ENCODE measurements at places on chromosomes 3 and 15.

GRCh38 chr3:178434206-178434805, 101.9 kb upstream of the KCNMB2 start:
- no peak for DNase-seq

- DNase-seq: no peak
Measured at GRCh38 chr3:18121020-18121419, 304.1 kb downstream of the SATB1 start.

DNA sequence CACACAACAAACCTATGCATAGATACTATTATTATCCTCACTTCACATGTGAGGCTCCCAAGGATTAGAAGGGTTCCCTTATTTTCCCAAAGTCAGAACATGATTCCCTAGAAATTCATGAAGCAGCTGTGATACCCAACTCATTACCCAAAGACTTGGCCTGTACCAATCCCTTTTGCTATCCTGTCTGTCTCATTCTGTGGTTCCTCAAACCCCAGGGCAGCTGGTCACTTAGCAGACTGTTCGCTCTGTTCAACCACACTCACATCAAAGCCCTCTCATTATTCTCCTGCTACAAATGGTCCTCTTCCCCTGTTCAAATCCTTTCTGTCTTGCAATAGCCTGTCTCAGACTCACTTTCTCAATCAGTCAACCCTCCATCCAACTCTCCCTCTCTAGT, 154.3 kb upstream of the TRIM42 start:
- no peak for DNase-seq

- DNase-seq: no peak
Measured at GRCh38 chr3:15812183-15812582, 14.4 kb upstream of the ANKRD28 start.

- no peak for DNase-seq
Measured at GRCh38 chr15:25771338-25771706, 91.8 kb downstream of the ATP10A start.

GRCh38 chr15:68328443-68328842, 50.9 kb downstream of the FEM1B start:
- DNase-seq: no peak

DNA sequence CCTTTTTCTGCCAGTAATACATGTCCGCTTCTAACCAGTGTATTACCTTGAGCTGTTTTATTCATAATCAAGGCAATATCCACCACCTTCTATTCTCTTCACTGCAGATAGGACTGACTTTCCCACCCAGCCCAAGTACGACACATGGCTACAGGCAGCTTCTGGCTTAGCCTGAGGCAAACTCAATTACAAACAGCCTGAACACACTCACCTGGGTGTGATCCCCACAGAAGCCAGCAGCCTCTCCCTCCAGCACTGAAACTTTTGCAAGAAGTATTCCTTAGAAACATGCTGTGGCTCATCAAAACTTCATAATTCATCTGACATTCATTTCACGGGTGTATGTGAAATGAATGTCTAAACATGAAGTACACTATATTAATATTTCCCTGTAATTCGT, 13.5 kb upstream of the KCNMB3 start:
- no peak for DNase-seq

- DNase-seq: no peak
Measured at GRCh38 chr3:377158-377561, 180.6 kb downstream of the CHL1 start.

- no peak for DNase-seq
Measured at GRCh38 chr3:193396451-193397244, 18.1 kb upstream of the ATP13A5 start.

DNA sequence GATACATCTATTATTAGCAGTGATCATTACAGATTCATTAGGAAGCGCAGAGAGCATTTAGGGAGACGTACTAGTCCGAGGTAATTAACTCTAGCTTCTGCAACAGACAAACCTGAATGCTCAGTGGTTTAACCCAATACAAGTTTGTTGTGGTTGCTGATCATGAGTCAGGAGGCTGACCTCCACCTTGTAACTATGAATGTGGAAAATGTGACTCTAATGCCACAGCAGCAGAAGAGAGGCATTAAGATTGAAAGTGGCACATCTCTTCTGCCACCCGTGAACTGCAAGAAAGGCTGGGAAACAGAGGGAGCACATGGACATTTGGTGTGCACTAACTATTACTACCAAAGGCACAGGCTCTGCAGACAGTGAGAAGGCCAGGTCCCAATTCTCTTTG, 71.2 kb upstream of the C3orf80 start:
- no peak for DNase-seq

DNA sequence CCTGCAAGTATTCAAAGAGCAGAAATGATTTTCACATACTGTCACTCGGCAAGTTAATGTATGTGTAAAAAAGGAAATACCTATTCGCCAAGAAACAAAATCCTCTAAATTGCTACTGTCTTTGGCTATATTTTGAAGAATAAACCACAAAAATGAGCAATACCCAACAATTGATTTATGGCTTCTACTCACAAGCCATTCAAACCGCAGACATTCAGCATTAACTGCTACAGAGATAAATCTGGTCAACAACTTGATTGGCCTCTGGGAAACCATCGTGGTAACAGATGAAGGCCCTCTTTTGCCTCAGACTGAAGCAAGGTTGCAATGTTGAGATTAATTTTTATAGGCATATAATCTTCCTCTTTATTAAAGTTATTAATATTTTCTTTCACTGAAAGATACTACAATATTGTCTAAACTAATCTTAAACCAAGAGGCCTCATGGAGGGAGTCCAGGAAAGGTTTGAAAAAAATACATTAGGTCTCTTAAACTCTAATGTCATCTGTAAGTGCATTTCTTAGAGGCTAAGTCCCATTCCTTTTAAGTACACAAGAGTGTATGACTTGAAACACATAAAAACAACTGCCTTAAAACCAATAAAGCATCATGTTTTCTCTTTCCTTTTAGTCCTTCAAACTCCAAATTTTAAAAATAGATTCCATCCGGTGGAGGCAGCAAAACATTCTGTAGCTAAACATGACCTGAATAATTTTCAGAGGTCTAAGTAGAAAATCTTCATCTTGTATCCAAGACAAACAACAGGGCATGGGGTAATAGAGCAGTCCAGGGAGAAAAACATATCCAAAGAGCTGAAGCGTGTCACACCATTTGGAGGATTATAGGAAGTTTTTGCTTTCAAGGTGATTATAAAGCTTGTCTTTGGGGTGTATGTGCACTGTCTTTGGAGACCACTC, 162.4 kb upstream of the TGFBR2 start:
- DNase-seq: no peak

DNA sequence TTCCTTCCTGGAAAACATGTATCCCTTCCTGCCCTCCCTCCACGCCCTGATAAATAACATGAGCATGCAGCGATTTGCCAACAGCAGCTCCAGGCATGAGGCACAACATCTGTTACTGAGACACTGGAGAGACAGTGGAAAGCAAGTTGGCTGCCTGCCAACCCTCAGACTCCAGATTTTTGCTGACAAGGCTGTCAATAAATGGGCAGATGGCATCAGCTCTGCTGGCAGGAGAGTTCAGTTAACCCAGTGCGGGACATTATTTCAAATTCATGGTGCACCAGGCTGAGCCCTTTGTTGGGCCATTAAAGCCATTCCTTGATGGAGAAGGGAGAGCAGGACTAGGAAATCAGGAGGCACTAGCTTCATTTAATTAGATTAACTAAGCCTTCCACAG, 293.3 kb downstream of the MEX3B start:
- peak; percentile 36 for DNase-seq

DNA sequence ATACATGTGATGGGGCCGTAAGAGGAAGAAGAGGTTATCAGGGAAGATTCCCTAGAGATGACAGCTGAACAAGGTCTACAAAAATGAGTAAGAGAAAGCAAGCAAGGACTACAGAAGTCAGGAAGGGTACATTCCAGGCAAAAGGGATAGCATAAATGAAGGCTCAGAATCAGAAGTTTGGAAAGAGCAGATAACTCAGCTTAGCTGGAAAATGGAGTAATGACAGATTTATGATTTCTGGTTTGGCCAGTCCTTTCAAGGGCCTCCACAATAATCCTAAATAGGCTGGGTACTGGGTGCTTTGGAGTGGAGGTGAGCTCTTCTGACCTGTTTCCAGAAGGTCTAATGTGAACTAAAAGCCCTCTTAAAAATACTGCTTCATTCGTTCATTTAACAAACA, 110.7 kb downstream of the MYO5A start:
- DNase-seq: no peak

- DNase-seq: no peak
Measured at GRCh38 chr3:65376426-65376825, 662.3 kb downstream of the MAGI1 start.

GRCh38 chr15:62071711-62072308, 5.0 kb downstream of the C2CD4A start:
- DNase-seq: no peak

GRCh38 chr3:54756330-54756731, 171.5 kb downstream of the LRTM1 start:
- no peak for DNase-seq

DNA sequence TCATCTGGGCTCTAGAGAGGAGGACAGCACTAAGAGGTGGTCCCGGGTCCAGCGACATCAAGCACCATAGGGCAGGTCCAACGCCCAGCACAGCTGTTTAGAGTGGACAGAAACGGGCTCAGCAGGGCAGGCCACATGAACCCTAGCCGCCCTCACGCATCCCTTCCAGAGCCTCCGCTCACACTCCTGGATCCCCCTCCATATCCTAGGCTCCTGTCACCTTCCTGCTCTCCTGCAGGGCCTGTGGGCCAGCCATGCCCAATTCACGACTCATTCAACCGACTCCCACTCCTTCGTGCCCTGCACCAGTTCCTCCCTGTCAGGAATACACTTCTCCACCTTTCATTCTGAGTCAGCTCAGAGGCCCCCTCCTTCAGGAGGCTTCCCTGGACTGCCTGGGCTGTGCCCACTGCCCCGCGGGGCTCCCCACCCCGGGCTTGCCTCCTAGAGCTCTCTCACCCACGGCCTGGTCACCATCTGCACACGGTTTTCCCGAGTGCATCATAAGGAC, 90.2 kb downstream of the LINGO1 start:
- DNase-seq: no peak

GRCh38 chr3:140570602-140571001, 107.3 kb upstream of the TRIM42 start:
- DNase-seq: no peak

DNA sequence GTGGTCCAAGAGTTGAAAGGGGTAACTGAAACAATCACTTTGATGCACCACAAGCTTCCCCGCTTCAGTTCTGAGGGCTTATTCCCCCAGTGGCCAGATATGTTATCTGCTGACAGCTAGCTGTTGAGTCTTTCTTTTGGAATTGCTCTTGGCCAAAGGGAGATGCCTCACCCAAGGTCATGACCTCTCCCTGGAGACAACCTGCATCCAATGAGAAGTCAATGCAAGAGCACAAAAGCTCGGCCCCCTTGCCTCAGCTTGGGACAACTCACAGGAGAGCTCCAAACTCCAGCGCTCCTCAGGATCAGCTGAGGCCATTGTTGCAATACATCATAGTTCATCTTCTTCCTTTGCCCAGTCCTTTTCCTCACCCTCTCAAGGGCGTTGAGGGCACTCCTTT, 31.0 kb upstream of the THBS1 start:
- DNase-seq: peak; percentile 5

DNA sequence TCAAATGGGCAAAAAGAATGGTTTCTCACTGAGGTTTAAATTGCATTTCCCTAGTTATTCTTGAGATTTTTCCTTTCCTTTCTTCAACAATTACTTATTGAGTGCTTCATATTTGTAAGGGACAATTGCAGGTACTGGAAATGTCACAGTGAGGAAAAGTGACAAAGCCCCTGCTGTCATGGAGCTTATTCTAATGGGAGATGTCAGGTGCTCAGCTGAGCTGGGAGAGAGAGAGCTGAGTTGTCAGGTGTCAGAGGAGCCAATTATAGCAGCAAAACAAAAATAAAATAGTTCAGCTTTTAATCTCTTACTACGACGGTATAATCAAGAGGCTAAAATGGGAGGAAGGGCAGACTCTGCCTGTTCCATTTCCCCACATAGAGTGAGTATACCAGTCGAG, 42.0 kb downstream of the CD86 start:
- DNase-seq: no peak

- no peak for DNase-seq
Measured at GRCh38 chr3:28012830-28013229, 228.6 kb upstream of the CMC1 start.

DNA sequence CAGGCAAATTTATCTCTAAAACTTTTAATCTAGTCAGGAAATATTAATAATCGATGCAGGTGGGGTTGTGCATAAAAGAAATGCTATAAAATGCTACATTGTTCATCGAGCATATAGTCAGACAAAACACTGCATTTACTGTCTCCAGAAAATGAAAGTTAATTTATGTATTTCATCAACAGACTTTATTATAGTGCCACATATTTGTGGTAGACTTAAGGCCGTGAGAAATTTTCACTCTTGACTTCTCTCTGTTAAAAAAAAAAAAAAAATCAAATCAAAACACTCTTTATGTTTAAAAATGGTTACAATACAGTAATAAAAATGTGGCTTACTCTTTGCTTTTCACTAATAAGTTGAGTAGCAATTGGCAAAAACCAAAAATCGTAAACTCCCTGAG, 67.4 kb downstream of the RBMS3 start:
- no peak for DNase-seq

- peak; percentile 40 for DNase-seq
Measured at GRCh38 chr3:124620600-124621063, 109.6 kb upstream of the UMPS start.

- no peak for DNase-seq
Measured at GRCh38 chr15:53224371-53224770, 434.2 kb upstream of the ONECUT1 start.

- no peak for DNase-seq
Measured at GRCh38 chr3:12544652-12545472, 437 bp downstream of the MKRN2OS start.

- no peak for DNase-seq
Measured at GRCh38 chr3:150520408-150520807, 25.9 kb downstream of the SERP1 start.

GRCh38 chr3:173699353-173699752, 301.8 kb downstream of the NLGN1 start:
- DNase-seq: no peak

DNA sequence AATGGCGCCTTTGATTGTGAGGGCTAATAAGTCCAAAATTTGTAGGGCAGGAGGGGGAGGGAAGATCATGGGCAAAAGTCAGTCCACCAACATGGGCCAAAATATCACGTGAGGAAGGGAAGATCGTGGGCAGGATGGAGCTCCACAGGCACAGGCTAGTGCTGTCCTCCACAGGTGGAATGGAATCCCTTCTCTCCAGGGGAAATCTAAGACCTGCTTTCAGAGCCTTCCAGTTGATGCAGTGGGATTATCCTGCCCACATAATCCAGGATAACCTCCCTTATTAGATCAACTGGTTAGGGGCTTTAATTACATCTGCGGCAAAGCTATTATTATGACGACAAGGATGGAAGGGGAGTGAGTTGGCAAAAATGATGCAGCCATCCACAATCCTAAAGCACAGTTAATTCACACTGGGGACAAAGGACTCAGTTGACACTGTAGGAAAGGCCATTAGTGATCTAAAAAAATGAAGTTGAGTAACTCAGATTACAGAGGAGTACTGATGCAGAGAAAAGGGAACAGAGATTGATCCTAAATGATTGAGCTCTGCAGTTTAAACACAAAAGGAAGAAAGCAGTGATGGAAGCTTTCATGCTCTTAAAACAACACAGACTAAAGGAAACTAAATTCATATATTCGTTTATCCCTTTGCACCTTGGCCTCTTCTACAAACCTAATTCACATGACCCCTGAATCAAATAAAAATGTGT, 159.8 kb downstream of the AKAP13 start:
- DNase-seq: no peak

GRCh38 chr3:120821426-120821825, 78.9 kb downstream of the GTF2E1 start:
- no peak for DNase-seq

GRCh38 chr3:17678116-17678741, 64.2 kb downstream of the TBC1D5 start:
- no peak for DNase-seq

- DNase-seq: peak; percentile 39
Measured at GRCh38 chr3:172709774-172710663, 848 bp downstream of the NCEH1 start.
